GM18507 (cell line): ENCODE measurements at places on chromosomes 16 and 17.

GRCh38 chr16:86899151-86899550 lies 320.8 kb downstream of the FOXL1 start:
- DNase-seq, result no peak

- no peak for DNase-seq
Observed at GRCh38 chr16:78513838-78514237, 414.4 kb downstream of the WWOX start.

DNA sequence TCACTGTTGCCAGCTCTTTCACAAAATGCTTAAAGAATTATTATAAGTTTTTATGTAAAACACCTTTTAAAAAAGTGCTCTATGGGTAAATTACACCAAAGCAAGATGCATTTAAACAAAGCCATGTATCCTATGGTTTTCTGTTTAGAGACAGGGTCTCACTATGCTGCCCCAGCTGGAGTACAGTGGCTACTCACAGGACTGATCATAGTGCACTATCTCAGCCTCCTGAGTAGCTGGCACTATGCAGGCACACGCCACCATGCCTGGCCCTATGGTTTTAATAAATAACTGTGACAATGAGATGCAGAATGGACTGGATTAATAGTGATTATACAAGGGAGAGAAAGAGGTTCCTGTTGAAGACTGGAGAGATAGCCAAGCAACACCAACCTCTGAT lies 40.2 kb downstream of the SPOP start:
- DNase-seq, result no peak

DNA sequence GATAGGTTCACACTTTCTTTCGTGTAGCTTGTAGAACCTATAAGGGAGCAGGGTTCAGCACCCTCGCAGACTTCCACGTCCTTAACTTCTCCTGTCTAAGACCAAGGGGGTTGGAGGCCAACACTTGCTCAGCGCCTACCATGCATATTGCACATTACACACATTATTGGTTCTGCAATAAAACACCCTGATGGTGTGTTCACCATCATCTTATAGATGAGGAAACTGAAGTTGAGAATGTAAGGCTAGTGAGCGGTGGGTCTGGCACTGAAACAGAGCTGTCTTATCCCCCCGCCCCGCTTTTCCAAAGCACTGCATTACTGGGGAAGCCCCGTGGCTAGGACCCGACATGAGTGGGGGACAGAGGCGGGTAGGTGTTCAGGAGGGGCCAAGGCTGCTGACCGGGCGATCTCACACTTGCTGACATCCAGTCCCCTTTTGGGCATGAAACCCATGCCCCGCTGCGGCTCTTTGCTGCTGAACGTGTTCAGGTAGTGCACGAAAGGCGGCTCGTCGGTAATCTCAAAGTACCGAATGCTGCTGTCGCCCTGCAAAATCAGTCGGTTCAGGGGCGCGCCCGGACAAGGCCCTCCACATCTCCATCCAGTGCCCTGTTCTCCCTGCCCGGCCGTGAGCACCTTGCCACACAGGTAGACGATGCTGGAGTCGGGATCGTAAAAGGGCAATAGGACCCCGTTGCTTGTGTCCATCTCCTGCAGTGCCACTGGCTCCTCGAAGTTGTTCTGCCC lies 6.2 kb downstream of the CORO6 start:
- no peak for DNase-seq

GRCh38 chr16:56851671-56852400 lies 13.2 kb upstream of the SLC12A3 start:
- no peak for DNase-seq

GRCh38 chr17:79739148-79740062 lies 8.7 kb downstream of the ENPP7 start:
- DNase-seq, result no peak

- no peak for DNase-seq
Observed at GRCh38 chr17:62902531-62903220, 63.4 kb upstream of the TANC2 start.

DNA sequence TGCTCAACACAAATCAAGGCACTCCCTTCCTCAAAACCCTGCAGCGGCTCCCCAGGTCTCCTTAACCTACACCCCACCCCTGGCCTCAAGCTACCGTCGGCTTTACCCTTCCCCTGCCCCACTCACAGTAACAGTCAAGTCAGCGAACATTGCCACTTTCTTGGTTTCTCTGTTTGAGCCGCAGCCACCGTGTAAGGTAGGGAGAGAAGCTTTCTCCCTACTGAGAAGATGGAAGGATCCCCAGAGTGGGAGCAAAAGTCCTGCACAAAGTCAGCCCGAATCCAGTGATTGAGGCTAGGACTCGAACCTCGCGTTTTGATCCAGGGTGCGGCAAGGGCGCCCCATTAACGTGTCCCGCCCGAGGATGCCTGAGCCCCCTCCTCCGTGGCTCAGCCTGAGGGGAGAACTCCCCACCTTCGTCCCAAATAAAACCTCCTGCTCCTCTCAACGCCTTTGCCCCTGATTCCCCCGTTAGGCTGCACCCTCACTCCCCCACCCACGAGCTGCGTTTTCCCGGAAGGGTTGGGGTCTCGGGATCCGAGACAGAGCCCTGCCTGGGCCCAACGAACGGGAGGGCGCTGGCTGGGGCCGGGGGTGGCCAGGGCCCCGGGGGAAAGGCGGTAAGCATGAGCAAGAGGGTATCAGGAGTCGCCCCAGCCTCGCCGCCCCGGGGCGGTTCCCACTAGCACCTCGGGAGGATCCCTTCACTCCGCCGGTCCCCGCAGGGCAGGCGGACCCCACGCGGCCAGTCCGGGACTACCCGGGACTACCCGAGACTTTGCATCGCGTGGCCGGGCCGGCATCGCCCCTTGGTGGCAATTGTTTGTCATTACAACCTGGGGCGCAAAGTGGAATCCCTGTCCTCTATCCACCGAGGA lies 9.9 kb upstream of the NAGS start:
- peak; percentile 51 for DNase-seq

DNA sequence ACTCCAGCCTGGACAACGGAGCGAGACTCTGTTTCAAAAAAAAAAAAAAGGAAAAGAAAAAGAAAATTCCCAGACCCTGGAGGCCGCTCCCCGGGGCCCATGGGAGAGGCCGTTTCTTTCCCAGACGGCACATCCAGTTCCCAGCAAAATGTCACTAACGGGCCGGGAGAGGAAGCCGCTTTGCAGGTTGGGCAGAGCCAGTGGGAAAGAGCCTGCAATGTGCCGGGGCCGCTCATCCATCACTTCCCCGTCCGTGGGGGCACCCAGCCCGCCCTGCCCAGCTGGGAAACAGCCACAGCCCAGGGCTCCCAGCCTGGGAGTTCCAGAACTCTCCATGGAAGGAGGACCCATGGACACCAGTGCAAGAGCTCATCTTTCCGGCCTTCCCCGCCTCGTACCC lies 41.8 kb upstream of the PABPN1L start:
- DNase-seq, result no peak

- DNase-seq, result no peak
Observed at GRCh38 chr16:11615748-11616447, 29.2 kb upstream of the LITAF start.

DNA sequence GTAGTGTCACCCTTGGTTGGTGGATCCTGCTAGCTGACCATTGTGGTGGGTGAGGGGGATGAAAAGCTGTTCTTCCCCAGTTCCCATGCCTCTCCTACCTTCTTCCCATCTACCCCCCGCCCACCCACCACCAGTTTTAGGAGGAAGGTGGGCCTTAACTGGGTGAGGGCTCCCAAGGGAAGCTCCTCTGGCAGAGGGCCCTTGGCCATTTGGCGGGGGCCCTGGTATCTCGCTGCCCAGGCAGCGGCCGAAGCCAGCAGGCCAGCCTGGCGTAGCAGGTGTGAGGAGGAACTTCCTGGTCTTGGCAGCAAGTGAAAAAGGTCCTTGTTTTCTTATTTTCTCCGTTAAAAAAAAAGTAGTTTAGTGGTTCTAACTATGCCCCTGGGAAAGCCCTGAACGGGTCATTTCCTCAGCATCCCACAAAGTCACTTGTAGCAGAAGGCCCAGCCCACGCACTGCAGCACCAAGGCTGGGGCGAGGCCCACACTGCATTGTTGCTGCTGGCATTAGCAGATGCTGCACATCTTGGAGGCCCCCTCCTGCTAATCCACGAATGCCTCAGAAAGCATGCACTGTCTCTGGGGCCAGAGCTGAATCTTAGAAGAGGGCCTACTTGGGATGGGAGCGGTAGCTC lies 72.5 kb downstream of the MPRIP start:
- no peak for DNase-seq

DNA sequence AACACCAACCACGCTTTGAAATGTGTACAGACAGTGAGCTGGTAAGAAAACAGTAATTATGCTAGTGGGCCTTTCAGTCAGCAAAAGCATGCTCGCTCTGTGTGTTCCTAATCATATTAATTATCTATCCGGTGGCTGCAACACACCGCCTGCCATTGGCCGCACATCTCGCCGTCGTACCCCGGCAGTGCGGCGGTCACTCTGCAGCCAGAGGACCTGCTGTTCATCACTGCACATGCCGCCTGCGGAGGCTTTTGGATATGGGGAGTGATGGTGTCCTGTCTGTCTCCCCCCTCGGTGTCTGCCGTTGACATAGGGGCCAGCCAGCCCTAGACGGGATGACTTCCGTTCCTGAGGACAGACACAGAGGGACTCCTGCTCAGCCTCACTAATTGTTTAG lies 68.5 kb downstream of the RPA1 start:
- DNase-seq, result no peak

DNA sequence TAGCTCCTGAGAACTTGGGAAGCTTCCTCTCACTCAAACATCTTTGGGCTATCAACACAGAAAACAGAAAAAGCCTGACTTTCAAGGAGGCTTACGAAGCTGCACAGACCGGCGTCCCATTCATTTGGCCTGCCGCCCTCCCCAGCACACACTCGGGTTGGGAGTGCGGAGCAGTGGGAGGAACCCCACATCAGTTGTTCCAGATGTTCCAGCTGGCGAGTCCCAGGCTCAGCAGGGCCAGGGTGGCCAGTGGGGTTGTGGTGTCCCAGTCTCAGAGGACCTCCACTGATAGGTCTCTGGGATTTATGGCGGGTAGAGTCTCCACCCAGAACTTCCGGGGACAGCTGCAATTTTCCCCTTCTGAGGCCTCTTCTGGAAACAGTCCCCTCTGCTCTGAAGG lies 43.1 kb upstream of the DLX4 start:
- DNase-seq, result no peak

DNA sequence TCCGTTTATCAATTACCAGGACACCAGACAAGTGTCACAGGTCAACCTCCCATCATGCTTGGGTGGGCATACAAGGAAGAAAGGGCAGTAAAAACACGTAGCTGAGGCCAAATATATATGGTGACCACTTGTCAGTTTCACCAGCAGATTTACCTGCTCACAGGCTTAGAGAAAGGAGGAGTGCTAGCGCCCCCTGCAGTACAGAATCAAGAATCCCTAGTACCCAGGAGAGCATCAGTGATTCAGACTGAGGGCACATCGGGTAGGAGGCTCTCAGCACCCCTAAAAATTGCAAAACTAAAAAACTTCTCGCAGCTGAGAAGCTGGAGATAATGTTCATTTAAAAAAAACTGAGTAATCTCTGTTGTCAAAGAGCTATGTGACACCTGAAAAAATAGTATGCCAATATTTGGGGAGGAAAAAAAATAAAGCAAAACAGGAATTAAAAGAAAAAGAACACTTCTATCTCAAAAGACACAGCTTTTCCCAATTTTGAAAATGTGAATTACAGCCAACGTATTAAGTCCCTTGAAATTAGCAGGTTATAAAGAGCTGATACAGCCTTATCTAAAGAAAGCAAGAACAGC lies 21.2 kb upstream of the MON1B start:
- no peak for DNase-seq

GRCh38 chr16:55913716-55914115 lies 38.5 kb upstream of the CES5A start:
- no peak for DNase-seq

DNA sequence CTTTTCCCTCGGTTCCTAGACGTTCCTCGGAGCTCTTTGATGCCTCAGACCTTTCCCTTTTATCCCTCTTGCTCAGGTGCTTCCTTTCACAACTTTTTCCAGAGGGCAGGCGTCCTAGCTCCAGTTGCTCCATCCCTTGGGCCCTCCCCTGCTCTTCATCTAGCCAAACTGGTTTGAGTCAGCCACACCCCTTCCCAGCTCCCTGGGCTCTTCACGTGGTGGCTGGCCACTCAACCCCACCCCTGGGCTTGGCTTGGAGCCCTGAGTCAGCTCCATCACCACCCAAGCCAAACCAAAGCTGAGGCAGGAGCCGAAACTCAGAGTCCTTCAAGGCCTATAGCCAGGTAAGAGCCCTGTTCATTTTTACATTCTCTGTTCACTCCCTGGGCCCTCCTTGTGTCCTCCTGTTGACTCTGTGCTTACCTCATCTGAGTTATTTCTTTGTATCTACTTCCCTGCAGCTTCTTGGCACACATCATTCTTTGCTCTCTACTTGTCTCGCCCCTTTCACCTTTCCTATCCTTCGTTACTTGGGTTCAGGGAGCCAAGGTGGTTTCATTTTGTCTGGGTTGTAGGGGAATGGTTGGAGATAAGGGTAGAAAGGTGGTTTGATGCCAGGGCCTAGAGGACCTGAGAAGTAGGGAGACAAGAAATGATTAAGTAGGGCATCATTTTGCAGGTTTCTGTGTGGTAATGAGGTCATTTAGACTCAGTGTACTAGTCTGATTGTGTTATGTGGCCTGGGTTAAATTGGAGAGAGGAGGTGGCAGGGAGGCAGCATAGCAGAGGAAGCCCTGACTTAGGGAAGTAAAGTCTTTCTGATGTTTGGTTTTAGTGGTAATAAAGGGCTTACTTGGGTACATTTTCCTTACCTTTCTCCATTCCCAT lies 7.6 kb upstream of the PHKG2 start:
- no peak for DNase-seq

DNA sequence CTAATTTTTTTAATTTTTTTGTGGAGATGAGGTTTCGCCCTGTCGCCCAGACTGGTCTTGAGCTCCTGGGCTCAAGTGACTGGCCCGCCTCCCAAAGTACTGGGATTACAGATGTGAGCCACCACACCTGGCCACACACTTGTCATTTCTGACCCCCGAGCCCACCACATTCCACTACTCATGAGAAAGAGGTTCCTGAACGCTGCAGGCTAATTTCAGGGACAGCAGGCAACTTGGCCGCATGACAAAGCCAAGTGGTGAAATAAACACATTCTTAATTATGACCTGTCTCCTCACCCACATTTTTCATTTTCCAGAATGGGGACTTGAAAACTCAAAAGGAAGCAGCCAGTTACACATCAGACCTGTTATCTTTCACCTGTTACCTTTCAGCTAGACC lies 114.5 kb downstream of the ABCC6 start:
- DNase-seq, result no peak

- no peak for DNase-seq
Observed at GRCh38 chr17:83200751-83201150, 121.3 kb downstream of the METRNL start.

GRCh38 chr17:7740481-7741001 lies 23.0 kb downstream of the DNAH2 start:
- DNase-seq, result no peak

- DNase-seq, result no peak
Observed at GRCh38 chr17:49452661-49453060, 38.0 kb upstream of the PHB1 start.
